ENCODE measurements at places on chromosomes 6 and 20.

DNA sequence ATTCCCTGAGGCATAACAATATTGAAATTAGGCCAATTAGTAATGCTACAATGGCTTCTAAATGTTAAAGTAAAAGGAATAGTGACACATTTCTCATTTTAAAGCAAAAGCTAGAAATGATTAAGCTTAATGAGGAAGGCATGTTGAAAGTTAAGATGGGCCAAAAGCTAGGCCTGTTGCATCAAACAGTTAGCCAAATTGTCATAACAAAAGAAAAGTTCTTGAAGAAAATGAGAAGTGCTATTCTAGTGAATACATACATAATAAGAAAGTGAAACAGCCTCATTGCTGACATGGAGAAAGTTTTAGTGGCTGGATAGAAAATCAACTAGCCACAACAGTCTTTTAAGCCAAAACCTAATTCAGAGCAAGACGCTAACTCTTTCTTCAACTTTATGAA lies 12.9 kb downstream of the OR2A4 start:
- DNase-seq, result no peak

GRCh38 chr6:152310371-152310954 lies 326.7 kb downstream of the SYNE1 start:
- no peak for DNase-seq

GRCh38 chr6:4661391-4661790 lies 114.8 kb upstream of the CDYL start:
- no peak for DNase-seq

DNA sequence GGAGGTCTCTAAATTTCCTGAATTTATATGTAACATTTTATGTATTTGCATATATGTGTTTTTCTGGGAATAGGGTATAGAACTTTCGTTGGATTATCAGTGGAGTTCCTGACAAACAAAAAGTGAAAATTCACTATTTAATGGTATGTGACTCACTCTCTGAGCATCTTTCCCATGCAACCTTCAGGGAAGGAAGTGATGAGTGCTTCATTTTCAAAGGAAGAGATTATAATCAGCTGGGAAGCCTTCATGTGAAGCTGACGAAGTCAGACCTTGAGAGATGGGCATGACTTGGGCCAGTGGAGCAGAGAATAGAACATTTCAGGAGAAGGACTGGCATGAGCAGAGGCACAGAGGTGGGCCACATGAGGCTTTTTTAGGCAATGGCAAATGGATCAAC lies 72.7 kb downstream of the FAXC start:
- no peak for DNase-seq

DNA sequence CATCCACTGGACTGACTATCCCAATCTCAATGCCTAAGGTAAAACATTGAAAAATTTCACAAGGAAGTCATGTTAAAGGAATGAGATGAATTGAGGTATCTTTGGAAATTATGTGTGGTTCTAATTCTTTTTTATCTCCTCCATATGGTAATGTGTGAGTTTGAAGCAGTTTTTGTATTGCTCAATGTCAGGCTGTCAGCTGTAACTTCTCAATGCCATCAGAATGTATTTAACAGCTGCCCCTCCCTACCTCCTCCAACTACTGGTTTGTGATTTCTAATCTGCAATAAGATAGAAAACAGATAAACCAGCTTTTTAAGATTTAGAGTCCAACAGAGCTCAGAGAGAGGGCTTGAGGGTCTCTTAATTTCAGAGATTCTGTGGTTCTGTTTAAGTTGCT lies 1005.8 kb upstream of the ADGRB3 start:
- no peak for DNase-seq

Data from pons (tissue), 1 donor.